Activated CD8-positive, alpha-beta memory T cell treated with anti-CD3 and anti-CD28 coated beads, Interleukin-2, amount 10 ng/mL, durations not matched to agents 7 days and 5 days (primary cell): ENCODE measurements at places on chromosomes 1 and 21. TPM values are rescaled to one million over a fixed set of nuclear protein-coding genes. Genes with fewer than 3 reads are reported as not detected.

DNA sequence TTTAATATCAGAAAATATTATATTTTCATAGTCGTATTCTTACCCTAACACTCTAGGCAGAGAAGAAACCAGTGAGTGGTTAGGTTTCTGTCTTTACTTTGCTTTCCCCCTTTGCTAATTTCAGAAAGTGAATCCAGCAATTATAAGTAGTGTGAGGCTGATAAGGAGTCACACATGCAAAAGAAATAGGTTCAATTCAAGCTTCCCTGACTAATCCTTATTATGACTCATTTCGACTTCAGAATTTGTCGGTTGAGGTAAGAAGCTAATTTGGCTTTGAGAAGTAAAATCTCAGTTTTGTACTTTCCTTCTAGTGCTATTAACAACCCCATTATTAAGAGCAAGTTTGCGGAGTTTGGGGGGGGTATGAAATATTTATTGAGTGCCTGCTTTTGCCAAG, 22.4 kb downstream of the ESRRG start:
- H3K4me3 ChIP-seq, result no peak overlapping the region
- no peaks in the 10 kb centered on the region for H3K4me1 ChIP-seq
- no peak overlapping the region for H3K27ac ChIP-seq
- DNase-seq, result no peak

DNA sequence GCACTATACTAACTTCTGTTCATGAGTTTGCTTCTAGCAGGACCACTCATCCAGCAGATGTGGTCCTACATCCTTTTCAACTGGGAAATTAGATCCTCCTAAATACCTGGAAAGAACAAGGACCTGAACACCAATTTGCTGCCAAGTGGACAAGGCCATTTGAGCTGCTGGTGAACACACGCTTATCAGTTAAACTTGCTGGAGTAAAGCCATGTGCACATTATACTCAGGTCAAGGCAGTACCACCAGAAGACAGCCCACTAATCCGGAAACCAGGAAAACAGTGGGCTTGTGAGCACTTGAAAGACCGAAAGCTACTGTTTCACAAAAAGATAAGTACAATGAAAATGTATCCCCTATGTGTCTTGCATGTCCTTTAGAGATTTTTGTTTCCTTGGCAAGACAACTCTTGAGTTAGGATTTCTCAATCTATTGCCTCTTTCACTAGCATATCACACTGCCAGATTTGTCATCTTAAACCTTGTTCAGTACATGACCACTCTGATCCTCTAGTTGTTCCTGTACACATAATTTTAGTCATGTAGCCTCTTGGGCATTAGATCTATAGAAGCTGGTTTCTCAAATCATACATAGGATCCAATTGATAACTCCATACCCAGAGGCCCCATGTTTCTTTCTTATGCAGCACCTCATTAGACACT, 4.5 kb upstream of the REN start:
- no peak overlapping the region for H3K27ac ChIP-seq
- no peaks in the 10 kb centered on the region for H3K4me1 ChIP-seq
- H3K27me3 ChIP-seq, result no peaks in the 10 kb centered on the region
- DNase-seq, result no peak
- peaks cover 3% of the 10 kb centered on the region for H3K36me3 ChIP-seq

DNA sequence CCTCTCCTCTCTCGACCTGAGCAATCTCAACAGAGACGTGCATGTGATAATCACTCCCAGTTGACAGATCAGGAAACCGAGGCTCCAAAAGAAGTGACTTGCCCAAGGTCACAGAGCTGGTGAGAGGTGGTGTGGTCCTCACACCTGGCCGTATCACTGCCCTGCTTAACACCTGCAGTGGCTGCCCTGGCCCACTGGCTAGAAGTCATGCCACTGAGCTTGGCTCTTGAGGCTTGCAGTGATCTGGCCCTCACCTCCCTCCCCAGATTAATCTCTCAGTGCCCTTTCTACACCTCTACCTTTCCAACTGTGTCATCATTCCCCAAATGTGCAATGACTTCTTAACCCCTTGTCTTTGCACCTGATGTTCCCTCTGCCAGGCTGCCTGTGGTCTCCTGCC, 38.8 kb downstream of the CDCP2 start:
- H3K4me3 ChIP-seq, result no peak overlapping the region
- no peaks in the 10 kb centered on the region for H3K4me1 ChIP-seq
- no peaks in the 10 kb centered on the region for H3K36me3 ChIP-seq
- DNase-seq, result no peak
- H3K27me3 ChIP-seq, result no peaks in the 10 kb centered on the region
- no peak overlapping the region for H3K27ac ChIP-seq

The SLC6A9 gene
- total RNA-seq, result 2.6 TPM
